CD4-positive, alpha-beta T cell treated with Interleukin-6 at 100 ng/mL for 8 hours (primary cell): ENCODE measurements at places on chromosomes 3 and 15.

DNA sequence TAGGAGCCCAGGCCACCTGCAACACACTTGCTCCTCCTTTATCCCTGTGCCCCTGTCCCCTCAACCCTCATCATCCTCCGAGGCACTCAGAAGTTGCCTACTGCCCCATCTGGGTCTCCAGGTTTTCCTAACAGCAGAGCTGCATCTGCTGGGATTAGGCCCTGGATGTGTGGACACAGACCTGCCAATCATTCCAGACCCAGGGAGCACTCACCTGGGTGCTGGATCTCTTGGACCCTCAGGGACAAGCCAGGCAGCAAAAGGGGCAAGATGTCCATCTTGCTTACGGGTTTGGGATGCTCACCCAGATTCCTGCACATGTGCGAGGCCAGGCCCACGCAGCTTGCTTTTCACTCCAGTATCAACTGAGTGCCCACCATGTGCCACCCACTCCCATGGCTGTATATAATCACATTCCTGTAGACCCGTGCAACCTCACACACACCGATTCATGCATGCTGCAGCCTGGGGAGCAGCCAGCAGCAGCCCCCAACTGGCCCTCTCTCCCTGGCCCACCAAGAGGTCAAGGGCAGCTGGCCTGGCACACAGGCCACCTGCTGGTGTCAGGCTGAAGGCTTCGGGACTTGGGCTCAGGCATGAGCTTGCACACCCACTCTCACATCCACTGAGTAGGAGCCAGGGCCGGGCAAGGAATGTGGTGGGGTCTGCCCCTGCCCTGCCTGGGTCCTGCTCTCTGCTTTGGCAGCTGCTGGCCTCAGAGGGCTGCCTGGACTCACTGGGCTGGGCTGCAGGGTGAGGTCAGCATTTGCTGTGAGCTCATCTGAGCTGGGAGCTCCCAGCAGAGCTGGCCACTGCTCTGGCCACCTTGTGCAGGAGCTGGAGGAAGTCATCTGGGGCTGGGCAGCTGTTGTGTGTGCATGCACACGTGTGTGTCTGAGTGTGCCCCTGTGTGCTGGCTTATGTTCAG is 14.9 kb downstream of the PRKCD start:
- DNase-seq = no peak

DNA sequence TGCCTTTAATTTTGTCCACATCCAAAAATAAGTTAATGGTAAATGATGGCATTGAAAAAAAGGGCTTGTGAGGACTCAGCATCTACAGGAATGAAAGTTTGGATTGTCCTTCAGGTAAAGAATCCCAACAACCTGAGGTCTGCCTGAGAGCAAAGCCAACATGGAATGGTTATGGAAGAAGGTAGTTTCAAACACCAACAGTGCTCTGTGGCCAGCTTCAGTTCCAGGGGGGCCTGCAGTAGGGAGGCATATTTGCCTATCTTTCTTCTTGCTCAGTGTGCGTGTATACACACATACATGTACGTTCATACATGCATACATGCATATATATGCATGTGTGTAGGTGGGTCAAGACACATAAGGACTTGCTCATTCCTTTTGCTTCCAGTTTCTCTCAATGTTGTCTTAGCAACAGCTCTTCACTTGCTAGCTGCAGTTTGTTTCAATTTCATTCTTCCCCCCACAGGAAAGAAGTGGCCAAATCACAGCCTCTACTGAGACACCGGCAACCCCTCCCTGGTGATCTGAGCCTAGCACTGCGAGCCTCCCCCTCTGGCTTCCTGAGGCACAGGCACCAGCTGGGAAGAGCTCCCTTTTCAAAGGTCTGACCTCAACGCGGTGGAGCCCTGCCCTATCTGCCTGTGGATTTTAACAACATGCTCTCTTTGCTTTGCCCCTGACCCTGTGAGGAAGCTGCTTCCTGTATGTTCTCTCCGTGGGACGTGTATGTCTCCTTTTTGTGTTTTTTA is 146.2 kb downstream of the KLF13 start:
- DNase-seq = peak; percentile 67

GRCh38 chr3:111585217-111585616 is 9.9 kb downstream of the ZBED2 start:
- no peak for DNase-seq

DNA sequence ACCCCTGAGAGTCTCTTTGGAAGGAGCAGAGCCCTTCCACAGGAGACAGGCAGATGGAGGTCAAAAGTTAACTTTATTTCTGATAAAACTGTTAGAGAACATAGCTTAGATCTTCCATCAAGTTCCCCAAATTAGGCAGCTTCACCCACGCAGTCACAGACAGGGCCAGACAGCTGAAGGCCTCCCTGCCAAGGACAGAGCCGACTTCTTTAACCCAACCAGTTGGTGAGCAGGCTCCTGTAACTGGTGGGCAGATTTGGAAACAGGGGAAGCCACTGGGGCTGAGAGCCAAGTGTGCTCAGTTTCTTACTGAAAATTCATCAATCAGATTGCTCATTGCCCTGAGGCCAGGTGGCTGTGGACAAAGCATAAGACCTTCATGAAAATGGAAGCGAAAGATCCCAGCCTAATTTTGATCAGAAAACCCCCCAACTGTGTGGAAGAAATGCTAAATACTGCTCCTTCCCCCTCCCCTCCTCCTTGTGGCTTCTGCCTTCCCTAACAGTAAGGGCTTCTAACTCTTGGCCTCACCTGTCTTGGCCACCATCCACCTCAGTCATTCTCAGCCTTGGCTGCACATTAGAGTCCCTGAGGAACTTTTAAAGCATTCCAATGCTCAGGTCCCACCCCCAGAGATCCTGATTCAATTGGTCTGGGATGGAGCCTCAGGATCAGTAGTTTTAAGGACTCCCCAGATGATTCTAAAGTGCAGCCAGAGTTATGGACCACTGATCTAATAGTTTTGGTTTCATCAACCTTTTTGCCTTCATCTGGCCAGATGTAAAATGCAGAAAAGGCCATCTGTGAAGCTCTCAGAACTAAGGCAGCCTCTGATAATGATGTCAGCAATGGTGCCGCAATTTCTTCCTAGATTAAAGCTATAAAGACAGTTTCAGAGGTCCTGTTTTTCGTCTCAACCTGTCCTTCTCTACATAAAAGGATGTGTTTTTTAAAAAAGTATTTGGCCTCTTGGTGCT is 11.5 kb downstream of the CLRN1 start:
- no peak for DNase-seq

DNA sequence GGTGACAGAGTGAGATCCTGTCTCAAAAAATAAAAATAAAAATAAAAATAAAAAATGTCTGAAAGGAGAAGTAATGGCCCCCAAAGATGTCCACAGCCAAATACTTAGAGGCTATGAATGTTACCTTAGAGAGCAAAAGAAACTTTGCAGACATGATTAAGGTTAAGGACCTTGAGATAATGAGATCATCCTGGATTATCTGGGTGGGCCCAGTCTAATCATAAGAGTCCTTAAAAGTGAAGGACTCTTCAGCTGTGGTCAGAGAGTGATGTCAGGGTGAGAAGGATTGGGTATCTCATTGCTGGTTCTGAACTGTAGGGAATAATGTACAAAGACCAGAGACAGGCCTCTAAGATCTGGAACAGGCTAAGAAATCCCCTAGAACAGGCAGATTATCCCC is 84.9 kb upstream of the POU1F1 start:
- no peak for DNase-seq

DNA sequence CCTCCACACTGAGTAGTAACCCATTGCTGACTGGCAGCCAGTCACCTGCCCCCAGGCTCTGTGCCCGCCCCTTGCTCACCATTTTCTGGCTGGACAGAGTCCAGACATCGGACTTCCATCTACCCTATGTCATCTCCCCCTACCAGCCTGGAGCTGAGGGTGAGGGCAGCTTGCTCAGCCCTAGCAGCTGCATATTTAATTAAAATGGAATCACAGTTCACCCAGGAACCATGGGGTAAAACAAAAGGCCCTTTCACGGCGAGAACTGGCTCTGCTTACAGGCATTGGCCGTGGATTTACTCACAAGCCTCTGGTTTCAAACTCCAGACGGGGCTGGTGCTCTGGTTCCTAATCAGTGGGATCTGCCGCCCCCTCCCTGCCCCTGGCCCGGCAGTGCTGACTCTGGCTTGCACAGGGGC is 94.9 kb upstream of the ATP2B2 start:
- no peak for DNase-seq

GRCh38 chr15:93362203-93362602 is 273.2 kb upstream of the RGMA start:
- no peak for DNase-seq
